ENCODE measurements at places on chromosomes 2 and 18.
A peak's percentile ranks its signal among the peaks of the same experiment; 100 is the strongest.

DNA sequence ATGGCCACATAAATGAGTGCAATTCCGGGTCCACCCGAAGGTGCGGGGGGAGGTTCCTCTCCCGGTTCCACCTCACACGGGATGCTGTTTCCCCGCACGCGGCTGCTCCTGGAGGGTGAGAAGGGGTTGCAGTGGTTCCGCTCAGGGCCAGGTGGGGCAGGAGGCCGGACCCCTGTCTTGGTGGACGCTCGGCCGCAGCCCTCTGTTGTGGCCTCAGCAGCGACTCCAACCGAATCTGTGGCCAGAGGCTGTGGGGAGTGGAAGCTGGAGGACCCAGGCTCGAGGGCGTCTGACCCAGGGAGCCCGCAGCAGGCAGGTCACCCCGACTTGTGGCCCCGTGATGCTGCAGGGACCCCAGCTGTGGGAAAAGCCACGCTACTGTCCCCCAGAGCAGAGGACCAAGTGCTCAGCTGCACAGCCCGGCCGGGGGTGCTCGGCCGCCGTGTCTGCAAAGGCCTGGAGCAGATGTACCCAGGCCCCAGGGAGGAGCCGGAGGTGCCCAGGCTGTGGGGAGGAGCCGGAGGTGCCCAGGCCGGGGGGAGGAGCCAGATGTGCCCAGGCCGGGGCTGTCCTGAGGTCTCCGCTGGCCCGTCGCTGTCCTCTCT, 83.9 kb downstream of the RTP5 start:
- no peaks in the 10 kb centered on the region for H3K27me3 ChIP-seq
- no peaks in the 10 kb centered on the region for H3K4me1 ChIP-seq
- no peak overlapping the region for H3K27ac ChIP-seq
- no peak for DNase-seq

GRCh38 chr2:136393514-136393913, 275.6 kb upstream of the CXCR4 start:
- H3K4me1 ChIP-seq: no peaks in the 10 kb centered on the region
- no peak overlapping the region for H3K4me3 ChIP-seq
- no peaks in the 10 kb centered on the region for H3K27me3 ChIP-seq
- no peak overlapping the region for H3K27ac ChIP-seq
- no peak for DNase-seq

GRCh38 chr2:238160206-238161129, 1.7 kb downstream of the ERFE start:
- DNase-seq: peak; percentile 47
- no peaks in the 10 kb centered on the region for H3K36me3 ChIP-seq
- H3K4me3 ChIP-seq: no peak overlapping the region

GRCh38 chr18:79071037-79071436, 1.8 kb downstream of the ATP9B start:
- peaks cover 14% of the 10 kb centered on the region for H3K4me1 ChIP-seq
- no peak overlapping the region for H3K27ac ChIP-seq
- H3K4me3 ChIP-seq: no peak overlapping the region
- no peak for DNase-seq

DNA sequence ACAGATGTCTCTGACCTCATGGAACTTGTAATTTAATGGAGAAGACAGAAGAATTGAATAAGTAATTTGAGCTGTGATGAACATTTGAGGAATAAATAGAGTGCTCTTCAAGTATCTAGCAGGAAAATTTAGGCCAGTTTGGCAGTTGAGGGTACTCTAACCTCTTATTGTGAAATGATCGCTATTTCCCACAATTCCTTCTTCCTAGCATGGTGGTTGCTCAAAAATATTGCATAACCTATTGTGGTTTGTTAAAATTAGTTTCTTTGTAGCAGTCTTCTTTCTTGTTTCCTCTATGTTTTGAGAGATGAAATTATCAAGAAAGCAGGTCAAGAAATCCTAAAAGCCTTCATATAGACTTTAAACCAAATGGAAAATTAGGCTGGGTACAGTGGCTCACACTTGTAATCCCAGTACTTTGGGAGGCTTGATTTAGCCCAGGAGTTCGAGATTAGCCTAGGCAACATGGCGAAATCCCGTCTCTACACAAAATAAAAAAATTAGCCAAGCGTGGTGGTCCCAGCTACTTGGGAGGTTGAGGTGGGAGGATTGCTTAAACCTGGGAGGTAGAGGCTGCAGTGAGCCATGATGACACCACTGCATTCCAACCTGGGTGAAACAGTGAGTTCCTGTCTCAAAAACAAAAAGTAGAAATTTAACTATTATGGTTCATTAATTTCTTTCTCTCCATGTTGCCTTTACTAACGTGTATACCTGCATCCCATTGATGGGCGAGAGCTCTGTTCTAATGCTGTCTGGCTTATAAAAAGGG, 58.7 kb downstream of the RBKS start:
- no peak overlapping the region for H3K4me3 ChIP-seq
- H3K36me3 ChIP-seq: no peaks in the 10 kb centered on the region
- no peak for DNase-seq
- H3K27me3 ChIP-seq: no peaks in the 10 kb centered on the region
- no peak overlapping the region for H3K27ac ChIP-seq
- H3K4me1 ChIP-seq: peaks cover 4% of the 10 kb centered on the region
